Left hindlimb (tissue), 1 donor: ENCODE measurements at places on chromosomes 5 and 9.

- no peak for DNase-seq
Observed at GRCh38 chr9:127776924-127777289, 1.6 kb downstream of the SH2D3C start.

GRCh38 chr9:124852829-124853531 lies at the start of gene WDR38:
Gene WDR38 (plus strand): TSS chr9:124853460. CDS start chr9:124853532, 72 bp downstream.
- DNase-seq = peak; percentile 83

- peak; percentile 17 for DNase-seq
Observed at GRCh38 chr9:128142061-128142460, 7.2 kb upstream of the LCN2 start.

GRCh38 chr5:150286820-150287219 lies 2.8 kb downstream of the CAMK2A start:
- no peak for DNase-seq
